ENCODE measurements at places on chromosomes 4 and X.

- no peak for DNase-seq
Measured at GRCh38 chr4:85050736-85051135, 84.2 kb upstream of the WDFY3 start.

DNA sequence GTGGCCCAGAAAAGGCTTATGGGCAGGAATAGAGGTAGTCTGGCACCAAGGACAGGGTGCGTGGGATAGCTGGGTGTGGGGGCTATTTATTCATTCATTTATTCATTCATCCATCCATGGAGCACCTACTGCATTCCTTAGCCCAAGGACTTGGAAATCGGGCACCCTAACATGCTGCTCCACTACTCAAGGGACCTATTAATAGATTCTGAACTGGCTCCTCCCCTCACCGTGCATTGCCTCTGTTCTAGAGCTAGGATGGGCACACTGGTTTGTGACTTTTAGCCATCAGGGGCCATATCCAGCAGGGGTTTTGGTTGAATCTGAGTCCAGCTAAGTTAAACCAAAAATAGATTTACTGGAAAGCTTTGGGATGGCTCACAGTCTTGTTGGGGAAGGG lies 30.6 kb upstream of the PJA1 start:
- no peak for DNase-seq

GRCh38 chr4:16225167-16225862 lies 956 bp downstream of the TAPT1 start:
- no peak for DNase-seq

GRCh38 chr4:148210661-148211060 lies 231.6 kb downstream of the NR3C2 start:
- DNase-seq = no peak
